ENCODE measurements at places on chromosomes 13 and 19. TPM values are rescaled to one million over a fixed set of nuclear protein-coding genes. Genes with fewer than 3 reads are reported as not detected.

CCDC159 gene
- 7.8 TPM for total RNA-seq

SCEL gene
- total RNA-seq = not detected

TNNI3 gene
- total RNA-seq = 4.7 TPM

CLDN10 gene
- 13.6 TPM for total RNA-seq

LILRA1 gene
- total RNA-seq = not detected

ZNF439 gene
- 4.7 TPM for total RNA-seq

KLK3 gene
- not detected for total RNA-seq

F7 gene
- total RNA-seq = under 0.01 TPM

ATP4A gene
- not detected for total RNA-seq

ZNF773 gene
- 9.9 TPM for total RNA-seq

ZNF420 gene
- 29.2 TPM for total RNA-seq

SOX1 gene
- total RNA-seq = not detected

IGLON5 gene
- total RNA-seq = not detected

MIR17HG gene
- 16.7 TPM for total RNA-seq

OR7C1 gene
- total RNA-seq = not detected

P2RY11 gene
- total RNA-seq = 1.6 TPM

ZNF556 gene
- total RNA-seq = 19.3 TPM

PLK5 gene
- total RNA-seq = not detected

CUL4A gene
- total RNA-seq = 67.3 TPM

ZNF559 gene
- total RNA-seq = 12.5 TPM

KLK5 gene
- total RNA-seq = not detected

NXNL1 gene
- total RNA-seq = not detected

IZUMO4 gene
- total RNA-seq = 2.1 TPM

ETV2 gene
- total RNA-seq = 2.1 TPM

RFPL4A gene
- total RNA-seq = 0.52 TPM

MIER2 gene
- total RNA-seq = 3.7 TPM

SHISA7 gene
- not detected for total RNA-seq

PTPRS gene
- total RNA-seq = 79.9 TPM

RNF17 gene
- 0.52 TPM for total RNA-seq

S1PR2 gene
- total RNA-seq = 9.9 TPM

U2AF2 gene
- total RNA-seq = 52.2 TPM

ZNF813 gene
- total RNA-seq = 3.1 TPM

SIAH3 gene
- total RNA-seq = under 0.01 TPM

IL4I1 gene
- total RNA-seq = 0.52 TPM

TDRD12 gene
- total RNA-seq = 1.6 TPM

FOXA3 gene
- total RNA-seq = not detected

CABP5 gene
- not detected for total RNA-seq

WDR62 gene
- 2.1 TPM for total RNA-seq
